ENCODE measurements at places on chromosomes 1 and 21.

DNA sequence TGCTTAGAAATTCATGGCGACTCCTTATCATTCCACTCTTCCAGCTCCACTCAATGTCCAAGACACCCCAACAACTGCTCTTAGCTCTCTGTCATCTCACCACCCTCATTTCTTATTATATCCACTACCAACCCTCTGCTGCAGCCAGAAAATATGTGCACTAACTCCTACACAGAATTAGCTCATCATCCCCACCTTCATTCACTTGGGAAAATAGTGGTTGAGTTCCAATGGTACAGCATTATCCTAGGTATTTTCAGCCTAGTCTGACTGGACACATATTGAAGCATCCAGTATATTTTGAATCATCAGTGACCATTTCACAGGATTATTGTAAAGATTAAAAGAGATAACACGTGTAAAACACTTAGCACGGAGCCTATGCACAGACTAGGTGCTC, 16.7 kb upstream of the VSIG8 start:
- no peak for DNase-seq

GRCh38 chr1:83959824-83960498, 39.0 kb downstream of the TTLL7 start:
- no peak for DNase-seq

GRCh38 chr1:36650200-36651065, 167.7 kb upstream of the CSF3R start:
- DNase-seq: peak; percentile 40

GRCh38 chr1:14606632-14607031, 8.1 kb downstream of the KAZN start:
- DNase-seq: no peak

DNA sequence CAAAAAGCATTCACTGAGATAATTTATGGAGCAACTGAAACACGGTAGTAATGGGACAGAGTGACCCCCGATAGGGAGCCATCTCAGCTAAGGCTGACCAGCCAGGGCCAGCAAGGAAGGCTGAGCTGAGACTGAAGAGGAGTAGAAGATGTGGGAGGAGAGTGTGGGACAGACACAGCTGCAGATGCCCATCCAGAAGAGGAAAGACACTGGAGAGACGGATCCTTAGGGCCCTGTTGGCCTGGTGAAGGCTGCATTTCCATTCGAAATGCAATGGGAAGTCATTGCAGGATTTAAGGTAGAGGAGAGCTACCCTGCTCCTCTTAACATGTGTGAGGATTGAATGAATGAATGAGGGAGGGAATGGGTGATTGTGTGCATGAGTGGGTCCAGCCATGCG, 44.0 kb upstream of the LRP8 start:
- DNase-seq: no peak

DNA sequence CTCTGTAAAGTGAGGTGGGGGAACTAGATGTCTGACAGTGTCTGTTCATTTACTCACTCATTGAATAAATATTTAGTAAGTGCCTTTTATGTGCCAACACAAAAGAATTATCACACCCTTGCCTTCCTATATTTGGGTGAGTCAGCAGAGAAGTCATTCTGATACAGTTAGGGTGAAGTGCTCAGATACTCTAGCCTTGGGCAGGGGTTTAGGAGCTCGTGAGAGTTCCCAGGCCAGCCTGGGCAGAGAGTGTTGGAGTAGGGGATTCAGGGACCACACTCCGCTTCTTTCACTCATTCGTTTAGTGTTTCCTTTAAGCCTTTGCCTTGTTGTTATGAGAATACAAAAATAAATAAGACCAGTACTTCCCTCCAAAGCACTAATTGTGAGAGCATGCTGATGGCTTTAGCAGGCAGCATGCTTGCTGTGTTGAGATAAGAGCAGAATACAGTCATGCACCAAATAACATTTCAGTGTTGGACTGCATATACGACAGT, 83.9 kb downstream of the DYRK1A start:
- no peak for DNase-seq

DNA sequence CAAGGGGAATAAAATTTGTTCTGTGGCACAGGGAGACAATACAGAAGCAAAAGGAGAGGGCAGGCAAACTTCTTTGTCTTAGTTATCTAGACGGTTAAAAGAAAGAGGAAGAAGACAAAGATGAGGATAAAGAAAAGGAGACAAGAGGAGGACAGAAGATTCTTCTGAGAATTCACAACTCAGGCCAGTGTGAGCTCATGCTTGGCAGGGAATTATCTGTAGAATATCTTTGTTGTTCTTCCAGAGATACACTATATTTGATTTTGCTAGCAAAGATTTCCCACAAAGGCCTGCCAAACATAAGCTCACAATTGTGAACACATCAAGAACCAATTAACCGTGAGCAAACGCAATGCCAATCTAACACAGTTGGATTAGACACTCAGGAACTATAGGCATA, 21.4 kb downstream of the SLC16A1 start:
- DNase-seq: no peak
